ENCODE measurements at places on chromosomes 6 and 20. TPM values are rescaled to one million over a fixed set of nuclear protein-coding genes. Genes with fewer than 3 reads are reported as not detected.

- no peak for ATAC-seq
Observed at GRCh38 chr6:137776786-137777686, 90.0 kb upstream of the TNFAIP3 start.

DNA sequence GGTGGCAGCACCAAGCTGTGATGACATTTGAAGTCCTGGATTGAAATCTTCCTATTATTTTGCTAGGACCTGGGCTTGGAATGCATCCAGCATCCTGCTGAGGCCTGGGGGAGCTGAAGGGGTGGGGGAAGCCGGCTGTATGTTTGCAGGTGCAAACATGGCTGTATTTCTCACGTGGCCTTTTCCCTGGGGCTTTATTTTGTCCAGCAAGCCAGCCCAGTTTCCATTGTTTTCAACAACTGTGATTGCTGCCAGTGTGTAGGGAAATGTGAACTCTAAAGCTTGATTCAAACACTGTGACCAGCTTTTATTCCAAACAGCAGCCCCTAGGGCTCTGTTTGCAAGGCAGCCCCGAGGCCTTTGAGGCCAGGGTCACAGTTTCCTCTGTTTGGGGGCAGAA lies 683.0 kb downstream of the DHX35 start:
- no peak for ATAC-seq

- ATAC-seq = peak; percentile 25
Observed at GRCh38 chr6:112253498-112253840, 898 bp downstream of the LAMA4 start.

The FAM184A gene
- total RNA-seq = 9.5 TPM

DNA sequence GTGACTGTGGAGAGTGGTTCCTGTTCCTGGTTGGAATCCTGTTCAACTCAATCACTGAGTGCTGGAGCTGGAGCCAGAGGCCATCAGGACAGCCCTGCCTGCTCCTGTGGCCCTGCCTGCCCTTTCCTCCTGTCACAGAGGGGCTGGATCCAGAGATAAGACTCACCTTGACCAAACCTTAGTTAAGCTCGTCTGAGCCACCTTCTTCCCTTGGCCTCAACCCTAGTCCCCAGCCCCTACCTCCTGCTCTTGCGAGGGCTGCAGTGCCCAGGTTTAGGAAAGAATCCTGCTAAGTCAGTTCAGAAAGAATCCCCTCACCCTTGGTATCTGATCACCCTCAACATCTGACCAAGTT lies 47.0 kb upstream of the CST5 start:
- no peak for ATAC-seq

- ATAC-seq = no peak
Observed at GRCh38 chr20:12211361-12211760, 293.7 kb downstream of the BTBD3 start.

DNA sequence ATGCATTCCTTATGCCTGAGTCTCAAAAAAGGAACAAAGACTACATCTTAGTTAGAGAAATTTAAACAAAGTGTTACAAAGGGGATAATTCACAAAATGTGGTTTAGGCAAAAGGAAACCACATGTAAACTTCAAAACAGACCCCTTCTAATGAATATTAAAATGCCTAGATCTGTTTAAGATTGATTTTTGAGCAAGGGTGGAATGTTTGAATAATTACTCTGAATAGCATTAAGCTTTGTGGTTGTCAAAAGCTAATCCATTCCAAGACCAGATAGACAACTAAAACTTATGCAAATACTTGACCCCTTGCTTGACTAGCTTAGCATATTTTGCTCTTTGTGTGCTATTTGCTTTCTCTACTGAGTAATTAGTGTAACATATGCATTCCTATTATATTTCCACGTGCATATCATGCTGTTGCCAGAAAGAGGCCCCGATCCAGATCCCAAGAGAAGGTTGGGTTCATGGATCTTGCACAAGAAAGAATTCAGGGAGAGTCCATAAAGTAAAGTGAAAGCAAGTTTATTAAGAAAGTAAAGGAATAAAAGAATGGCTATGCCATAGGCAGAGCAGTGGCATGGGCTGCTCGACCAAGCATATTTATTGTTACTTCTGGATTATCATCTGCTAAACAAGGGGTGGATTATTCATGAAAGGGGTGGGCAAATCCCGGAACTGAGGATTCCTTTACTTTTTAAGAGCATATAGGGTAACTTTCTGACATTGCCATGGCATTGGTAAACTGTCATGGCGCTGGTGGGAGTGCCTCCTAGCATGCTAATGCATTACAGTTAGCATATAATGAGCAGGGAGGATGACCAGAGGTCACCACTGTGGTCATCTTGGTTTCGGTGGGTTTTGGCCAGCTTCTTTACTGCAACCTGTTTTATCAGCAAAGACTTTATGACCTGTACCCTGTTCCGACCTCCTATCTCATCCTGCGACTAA lies 1193.4 kb upstream of the EYS start:
- ATAC-seq = no peak

GRCh38 chr6:160254467-160255312 lies 3.9 kb downstream of the SLC22A2 start:
- peak; percentile 49 for ATAC-seq

The PRKN gene
- 0.87 TPM for total RNA-seq

The NKAIN4 gene
- not detected for total RNA-seq

- ATAC-seq = no peak
Observed at GRCh38 chr6:44012078-44012493, 115.2 kb downstream of the MRPL14 start.

The C6orf15 gene
- not detected for total RNA-seq

DNA sequence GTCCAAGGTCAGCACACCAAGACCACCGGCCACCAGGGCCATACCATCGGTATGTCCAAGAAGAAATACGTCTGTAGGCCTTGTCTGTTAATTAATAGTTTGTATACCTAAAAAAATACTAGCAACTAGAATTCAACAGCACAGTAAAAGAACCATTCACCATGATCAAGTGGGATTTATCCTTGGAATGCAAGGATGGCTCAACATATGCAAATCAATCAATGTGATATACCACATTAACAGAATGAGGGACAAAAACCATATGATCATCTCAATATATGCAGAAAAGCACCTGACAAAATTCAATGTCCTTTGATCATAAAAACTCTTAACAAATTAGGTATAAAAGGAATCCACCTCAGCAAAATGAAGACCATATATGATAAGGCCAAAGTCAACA lies 24.4 kb downstream of the RPP40 start:
- ATAC-seq = no peak

The MOXD1 gene
- not detected for total RNA-seq

DNA sequence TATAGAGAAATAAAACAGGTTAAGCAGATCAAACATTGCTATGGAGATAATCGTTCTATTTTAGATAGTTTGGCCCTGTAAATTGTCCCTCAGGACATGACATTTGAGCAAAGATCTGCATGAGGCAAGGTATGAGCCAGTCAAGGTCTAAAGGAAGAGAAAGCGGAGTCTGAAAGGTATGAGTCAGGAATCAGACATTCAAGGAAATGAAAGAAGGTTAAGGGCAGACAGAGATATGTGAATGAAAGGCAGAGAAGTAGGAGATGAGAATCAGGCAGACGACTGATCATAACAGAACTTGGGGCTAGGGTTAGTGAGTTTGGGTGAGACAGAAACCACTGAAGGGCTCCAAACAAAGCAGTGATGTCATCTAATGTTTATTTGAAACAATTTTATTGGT lies 775.8 kb downstream of the MAFB start:
- ATAC-seq = peak; percentile 45

The ENPP1 gene
- total RNA-seq = 0.73 TPM

DNA sequence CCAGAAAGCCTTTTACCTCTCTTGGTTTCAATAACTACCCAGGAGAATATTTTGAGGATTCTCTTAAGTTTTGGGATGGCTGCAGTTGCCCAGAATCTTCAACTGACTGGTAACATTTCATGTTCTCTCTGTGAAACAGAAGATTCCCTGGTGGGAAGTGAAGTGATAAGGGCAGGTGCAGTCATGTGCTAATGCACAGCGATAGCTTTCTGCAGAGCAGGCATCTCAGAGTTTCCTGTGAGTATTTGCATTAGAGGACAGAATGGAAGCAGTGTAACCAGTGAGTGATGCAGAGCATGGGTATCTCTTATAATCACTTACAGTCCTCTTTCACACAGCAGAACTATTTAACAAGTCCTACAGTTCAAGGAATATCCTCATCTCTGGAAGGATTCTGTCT lies 76.1 kb downstream of the HCRTR2 start:
- no peak for ATAC-seq

- ATAC-seq = no peak
Observed at GRCh38 chr6:56250266-56250665, 2.9 kb upstream of the COL21A1 start.

Data from activated T-helper 17 cell treated with anti-CD3 and anti-CD28 coated beads, Interleukin-2, amount 50 U/mL, for 72 hours (primary cell).